Activated naive CD4-positive, alpha-beta T cell treated with anti-CD3 and anti-CD28 coated beads for 36 hours (primary cell): ENCODE measurements at places on chromosomes 7 and 10. TPM values are rescaled to one million over a fixed set of nuclear protein-coding genes. Genes with fewer than 3 reads are reported as not detected.
A peak's percentile ranks its signal among the peaks of the same experiment; 100 is the strongest.

DNA sequence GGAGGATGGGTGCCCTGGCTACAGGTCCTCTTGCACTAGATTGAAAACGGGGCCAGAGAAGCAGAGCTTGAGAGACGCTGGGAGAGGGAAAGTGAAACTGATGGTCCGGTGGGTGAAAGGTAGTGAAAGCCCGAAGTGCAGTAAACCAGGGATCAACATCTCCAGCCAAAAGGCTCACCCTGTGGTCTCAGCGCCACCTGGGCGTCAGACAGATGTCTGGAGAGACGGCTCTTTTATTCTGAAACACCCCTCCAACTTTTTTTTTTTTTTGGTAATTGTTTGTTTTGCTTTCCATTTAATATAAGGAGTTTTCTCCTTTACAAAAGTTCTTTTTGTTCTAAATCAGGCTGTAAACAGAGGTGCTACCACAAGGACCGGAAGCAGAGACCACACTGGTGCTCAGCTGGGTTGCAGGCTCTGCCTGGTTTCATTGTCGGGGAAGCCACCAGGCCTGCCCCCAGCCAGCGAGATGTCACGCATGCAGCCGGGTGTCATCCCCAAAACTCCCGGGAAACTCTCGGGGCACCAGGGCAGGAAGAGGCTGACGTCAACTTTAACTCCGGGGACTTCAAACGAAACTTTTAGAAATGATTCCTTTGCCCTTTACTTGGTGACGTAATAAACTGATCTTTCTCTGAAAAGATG, 11.2 kb downstream of the IL2RA start:
- peak overlapping the region; percentile 80 for H3K4me3 ChIP-seq
- no peaks in the 10 kb centered on the region for H3K27me3 ChIP-seq
- H3K4me1 ChIP-seq = peaks cover 85% of the 10 kb centered on the region
- peak; percentile 99 for DNase-seq

DNA sequence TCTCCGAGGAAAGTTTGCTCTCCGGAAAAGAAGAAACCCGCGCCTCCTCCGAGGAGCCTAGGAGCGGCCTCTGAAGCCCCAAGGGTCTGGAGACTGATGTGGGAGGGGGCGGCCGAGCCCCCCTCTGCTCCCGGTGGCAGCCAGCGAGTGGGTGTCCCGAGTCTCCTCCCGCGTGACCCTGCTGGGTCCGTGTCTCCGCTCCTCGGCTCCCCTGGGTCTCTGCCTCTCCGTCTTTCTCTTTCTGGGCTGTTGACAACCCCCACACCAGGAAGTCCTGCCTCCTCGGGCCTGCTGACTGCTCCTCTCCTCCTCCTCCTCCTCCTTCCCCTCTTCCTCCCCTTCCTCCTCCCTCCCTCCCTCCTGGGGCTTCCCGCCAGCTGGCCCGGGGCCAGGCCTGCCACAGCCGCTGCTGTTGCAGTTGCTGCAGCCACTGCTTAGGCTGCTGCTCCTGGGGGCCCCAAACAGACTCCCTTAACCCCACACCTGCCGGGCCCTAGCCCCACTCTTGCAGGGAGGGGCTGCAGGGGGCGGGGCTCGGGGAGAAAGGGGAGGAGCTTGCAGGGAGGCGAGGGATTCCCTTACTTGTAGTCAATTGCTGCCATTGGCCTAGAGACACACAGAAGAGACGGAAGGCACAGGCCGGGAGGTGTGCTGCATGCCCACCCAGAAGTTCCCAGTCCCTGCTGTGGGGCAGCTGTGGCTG, at the start of gene TSC22D4:
TSS of gene TSC22D4 (minus strand) at position 257 of the 703 bp plus-strand sequence. CDS start 1,176 bp downstream, outside the sequence.
- peak; percentile 93 for DNase-seq
- H3K27me3 ChIP-seq = no peaks in the 10 kb centered on the region
- H3K4me3 ChIP-seq = peak within 1 kb of the TSS; percentile 98
- peaks cover 42% of the 10 kb centered on the region for H3K4me1 ChIP-seq
- peaks cover 10% of the 10 kb centered on the region for H3K36me3 ChIP-seq

- H3K4me3 ChIP-seq = peak overlapping the region; percentile 86
- no peak for DNase-seq
- peaks cover 40% of the 10 kb centered on the region for H3K4me1 ChIP-seq
- H3K36me3 ChIP-seq = peaks cover 13% of the 10 kb centered on the region
Measured at GRCh38 chr7:73555411-73555982, 2.0 kb downstream of the BCL7B start.

DNA sequence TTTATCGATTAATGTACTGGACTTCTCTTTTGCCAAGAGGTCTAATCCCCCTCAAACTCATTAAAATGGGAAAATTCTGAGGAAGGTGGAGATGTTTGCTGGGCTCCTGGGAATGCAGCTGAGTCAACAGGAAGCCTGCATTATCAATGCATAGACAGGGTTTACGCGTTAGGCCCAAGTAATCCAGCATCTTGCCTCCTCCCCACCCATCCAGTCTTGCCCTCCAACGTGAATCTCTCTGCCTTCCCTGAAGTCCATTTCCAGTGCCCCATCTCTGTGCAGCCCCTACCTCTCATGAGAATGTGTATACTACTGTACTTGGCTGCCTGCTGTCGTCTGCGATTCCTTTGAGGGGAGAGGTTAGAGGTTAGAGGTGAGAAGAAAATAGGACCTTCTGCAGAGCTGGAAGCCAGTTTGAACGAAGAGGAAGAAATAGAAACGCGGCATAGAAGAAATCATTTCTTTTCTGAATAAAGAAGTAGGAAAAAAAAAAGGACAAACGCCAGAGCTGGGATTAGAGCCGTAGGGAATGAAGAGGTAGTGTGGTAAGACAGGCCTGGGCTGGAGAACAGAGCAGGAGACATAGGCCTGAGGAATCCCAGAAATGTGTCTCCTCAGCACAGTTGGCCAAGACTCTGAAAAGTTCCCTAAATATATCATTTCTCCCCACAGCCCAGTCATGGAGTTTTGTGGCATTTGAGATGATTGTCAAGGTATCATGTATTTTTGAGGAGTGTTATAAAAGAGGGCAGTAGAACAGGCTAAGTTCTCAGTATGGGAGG, 75.6 kb downstream of the MYOF start:
- no peak overlapping the region for H3K4me3 ChIP-seq
- DNase-seq = no peak
- H3K27ac ChIP-seq = no peak overlapping the region
- no peaks in the 10 kb centered on the region for H3K36me3 ChIP-seq
- H3K27me3 ChIP-seq = no peaks in the 10 kb centered on the region

DNA sequence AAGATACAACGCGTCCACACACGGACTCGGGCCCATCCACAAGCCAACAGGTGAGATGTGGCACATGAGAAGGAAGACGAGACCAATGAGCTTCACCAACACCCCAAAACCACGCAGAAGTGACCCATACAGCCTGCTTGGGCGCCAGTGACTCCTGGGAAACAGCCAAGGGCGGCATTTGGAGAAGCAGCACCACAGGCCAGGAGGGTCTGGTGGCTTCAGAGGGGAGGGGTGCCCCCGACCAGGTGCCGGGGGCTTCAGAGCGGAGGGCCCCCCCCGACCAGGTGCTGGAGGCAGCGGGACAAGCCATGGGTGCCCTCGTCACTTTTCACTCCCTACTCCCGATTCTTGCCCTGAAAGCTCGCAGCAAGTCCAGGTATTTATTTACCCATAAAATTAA, 140.1 kb downstream of the DIP2C start:
- H3K27me3 ChIP-seq = peaks cover 7% of the 10 kb centered on the region
- DNase-seq = no peak
- H3K4me1 ChIP-seq = peaks cover 3% of the 10 kb centered on the region
- no peaks in the 10 kb centered on the region for H3K36me3 ChIP-seq
- no peak overlapping the region for H3K27ac ChIP-seq

AKR1C8 gene
- total RNA-seq = not detected

TET1 gene
- 0.48 TPM for total RNA-seq

HTR5A gene
- not detected for total RNA-seq

DNA sequence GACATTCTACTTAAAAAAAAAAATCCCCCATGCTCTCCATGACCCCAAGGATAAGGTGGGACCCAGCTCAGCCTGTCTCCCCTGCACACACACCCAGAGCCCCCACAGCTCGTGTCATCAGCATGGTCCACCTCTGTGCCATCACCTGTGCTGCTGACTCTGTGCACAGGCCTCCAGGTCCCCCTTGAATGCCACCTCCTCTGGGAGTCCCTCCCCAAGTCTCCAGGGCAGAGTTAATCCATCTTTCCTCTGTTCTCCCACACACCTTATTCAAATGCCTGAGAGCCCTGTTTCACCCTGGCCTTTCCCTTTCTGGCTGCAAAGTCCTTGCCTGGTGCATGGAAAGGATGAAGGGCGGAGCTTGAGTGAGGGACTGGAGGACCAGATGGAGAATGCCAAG, 194.1 kb upstream of the LYZL2 start:
- no peak overlapping the region for H3K4me3 ChIP-seq
- no peak overlapping the region for H3K27ac ChIP-seq
- H3K27me3 ChIP-seq = no peaks in the 10 kb centered on the region
- H3K4me1 ChIP-seq = peaks cover 6% of the 10 kb centered on the region
- no peaks in the 10 kb centered on the region for H3K36me3 ChIP-seq

DNA sequence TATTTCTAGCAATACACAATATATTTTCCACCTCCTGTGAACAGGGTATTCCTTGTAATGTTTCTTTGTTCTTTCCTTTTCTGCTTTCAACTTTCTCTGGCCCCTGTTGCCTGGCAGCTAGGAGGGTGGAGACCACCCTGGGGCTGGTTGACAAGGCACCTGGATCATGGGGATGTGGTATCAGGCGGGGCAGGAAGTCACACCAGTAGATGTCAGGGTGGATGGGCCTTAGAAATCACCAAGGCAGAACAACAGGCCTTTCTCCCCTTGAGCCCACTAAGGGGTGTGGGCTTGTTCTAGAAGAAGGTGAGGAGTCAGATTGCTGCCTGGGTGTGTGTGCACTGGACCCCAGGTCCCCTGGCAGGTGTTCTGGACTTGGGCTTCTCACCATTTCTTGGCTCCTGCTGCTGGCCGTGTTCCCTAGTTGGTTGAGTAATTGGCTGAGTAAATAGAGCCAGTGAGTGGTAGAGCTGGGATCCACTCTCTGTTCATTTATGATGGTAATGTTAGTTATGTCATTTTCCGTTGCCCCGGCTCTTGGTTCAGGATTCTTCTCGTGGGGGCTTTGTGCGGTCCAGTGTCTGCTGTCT, 24.9 kb downstream of the ZNF783 start:
- no peak for DNase-seq
- H3K27ac ChIP-seq = no peak overlapping the region
- H3K4me1 ChIP-seq = peaks cover 36% of the 10 kb centered on the region
- H3K4me3 ChIP-seq = no peak overlapping the region
- no peaks in the 10 kb centered on the region for H3K27me3 ChIP-seq

- peaks cover 55% of the 10 kb centered on the region for H3K27me3 ChIP-seq
- no peak within 1 kb of the TSS for H3K27ac ChIP-seq
- H3K4me1 ChIP-seq = peaks cover 23% of the 10 kb centered on the region
- no peak for DNase-seq
- H3K4me3 ChIP-seq = no peak within 1 kb of the TSS
Measured at GRCh38 chr10:133237588-133238465, at the start of gene VENTX. Gene VENTX (plus strand): TSS chr10:133237855. CDS start chr10:133237915, 60 bp downstream.

ZNF92 gene
- 13.6 TPM for total RNA-seq

GRCh38 chr7:28808796-28809533, 149.2 kb downstream of the TRIL start:
- H3K27ac ChIP-seq = no peak overlapping the region
- H3K36me3 ChIP-seq = no peaks in the 10 kb centered on the region
- H3K4me3 ChIP-seq = no peak overlapping the region
- DNase-seq = no peak
- H3K4me1 ChIP-seq = no peaks in the 10 kb centered on the region
- H3K27me3 ChIP-seq = peaks cover 5% of the 10 kb centered on the region
